ENCODE measurements at places on chromosomes 4 and X. TPM values are rescaled to one million over a fixed set of nuclear protein-coding genes. Genes with fewer than 3 reads are reported as not detected.

Gene SSX3
- not detected for total RNA-seq

Gene ABLIM2
- 0.32 TPM for total RNA-seq

Gene NPFFR2
- total RNA-seq, result not detected

Gene TDO2
- total RNA-seq, result not detected

Gene JADE3
- total RNA-seq, result 12.5 TPM

Gene GPR143
- not detected for total RNA-seq

Gene SMIM31
- not detected for total RNA-seq

Gene SRPX2
- total RNA-seq, result 4.0 TPM

Gene CXCL1
- 11.7 TPM for total RNA-seq

Gene ADH1B
- total RNA-seq, result not detected

Gene PPARGC1A
- not detected for total RNA-seq

Gene PABPC5
- not detected for total RNA-seq

Gene MAGEH1
- 2.6 TPM for total RNA-seq

Gene FGFBP2
- not detected for total RNA-seq

Gene C4orf51
- not detected for total RNA-seq

Gene LPAR4
- not detected for total RNA-seq

Gene PLXNA3
- 40.1 TPM for total RNA-seq

Gene DMP1
- not detected for total RNA-seq

Gene RHOXF1
- total RNA-seq, result not detected

Gene MAGED2
- total RNA-seq, result 58.8 TPM

Gene NAT8L
- not detected for total RNA-seq

Gene GPR34
- not detected for total RNA-seq

Gene CFAP47
- total RNA-seq, result not detected

Gene WAS
- not detected for total RNA-seq

Gene NLGN4X
- not detected for total RNA-seq
